ENCODE measurements at places on chromosomes 4 and X.

GRCh38 chr4:163613383-163613782 is 118.9 kb downstream of the TMA16 start:
- no peak for DNase-seq

- no peak for DNase-seq
Observed at GRCh38 chr4:41590591-41590990, 52.6 kb downstream of the LIMCH1 start.

- DNase-seq = no peak
Observed at GRCh38 chrX:100863326-100863864, 10.8 kb downstream of the NOX1 start.

- no peak for DNase-seq
Observed at GRCh38 chr4:72366601-72367000, 202.4 kb downstream of the ADAMTS3 start.

GRCh38 chr4:139532947-139533346 is 23.1 kb downstream of the SETD7 start:
- DNase-seq = no peak

DNA sequence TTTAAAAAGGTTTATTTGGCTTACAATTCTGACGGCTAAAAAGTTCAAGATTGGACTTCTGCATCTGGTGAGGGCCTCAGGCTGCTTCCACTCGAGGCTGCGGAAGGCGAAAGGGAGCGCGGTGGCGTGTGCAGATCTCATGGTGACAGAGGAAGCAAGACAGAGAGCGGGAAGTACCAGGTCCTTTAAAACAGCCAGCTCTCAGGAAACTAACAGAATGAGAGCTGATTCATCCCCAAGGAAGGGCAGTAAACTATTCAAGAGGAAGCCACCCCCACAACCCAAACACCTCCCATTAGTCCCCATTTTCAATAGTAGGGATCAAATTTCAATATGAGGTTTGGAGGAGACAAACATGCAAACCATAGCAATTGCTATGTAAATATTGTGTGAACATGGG is 2144.2 kb upstream of the AGA start:
- no peak for DNase-seq

GRCh38 chrX:107729558-107730297 is 45.9 kb downstream of the TSC22D3 start:
- no peak for DNase-seq

Measured in stimulated activated CD8-positive, alpha-beta memory T cell treated with anti-CD3 and anti-CD28 coated beads, Interleukin-7, amount 100 ng/mL, for 1 hour (primary cell).